ENCODE measurements at places on chromosomes 1 and 21. TPM values are rescaled to one million over a fixed set of nuclear protein-coding genes. Genes with fewer than 3 reads are reported as not detected.

- no peak for DNase-seq
Observed at GRCh38 chr1:201302163-201303152, 19.2 kb downstream of the PKP1 start.

DNA sequence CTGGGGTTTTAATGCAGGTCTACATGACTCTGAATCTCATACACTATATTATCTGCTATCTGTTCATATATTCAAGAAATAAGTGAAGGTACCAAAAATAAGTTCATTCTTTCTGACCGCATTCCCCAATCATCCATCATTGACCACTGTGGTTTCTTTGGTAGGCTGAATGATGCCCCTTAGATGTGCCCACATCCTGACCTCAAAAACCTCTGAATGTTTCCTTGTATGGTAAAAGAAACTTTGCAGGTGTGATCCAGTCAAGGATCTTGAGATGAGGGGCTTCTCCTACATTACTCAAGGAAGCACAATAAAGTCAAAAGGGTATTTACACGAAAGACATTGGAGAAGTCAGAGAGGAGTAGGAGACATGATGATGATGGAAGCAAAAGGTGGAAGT lies 60.6 kb upstream of the LRRC8B start:
- no peak for DNase-seq

GRCh38 chr1:228217551-228218344 lies 9.9 kb downstream of the OBSCN start:
- no peak for DNase-seq

DNA sequence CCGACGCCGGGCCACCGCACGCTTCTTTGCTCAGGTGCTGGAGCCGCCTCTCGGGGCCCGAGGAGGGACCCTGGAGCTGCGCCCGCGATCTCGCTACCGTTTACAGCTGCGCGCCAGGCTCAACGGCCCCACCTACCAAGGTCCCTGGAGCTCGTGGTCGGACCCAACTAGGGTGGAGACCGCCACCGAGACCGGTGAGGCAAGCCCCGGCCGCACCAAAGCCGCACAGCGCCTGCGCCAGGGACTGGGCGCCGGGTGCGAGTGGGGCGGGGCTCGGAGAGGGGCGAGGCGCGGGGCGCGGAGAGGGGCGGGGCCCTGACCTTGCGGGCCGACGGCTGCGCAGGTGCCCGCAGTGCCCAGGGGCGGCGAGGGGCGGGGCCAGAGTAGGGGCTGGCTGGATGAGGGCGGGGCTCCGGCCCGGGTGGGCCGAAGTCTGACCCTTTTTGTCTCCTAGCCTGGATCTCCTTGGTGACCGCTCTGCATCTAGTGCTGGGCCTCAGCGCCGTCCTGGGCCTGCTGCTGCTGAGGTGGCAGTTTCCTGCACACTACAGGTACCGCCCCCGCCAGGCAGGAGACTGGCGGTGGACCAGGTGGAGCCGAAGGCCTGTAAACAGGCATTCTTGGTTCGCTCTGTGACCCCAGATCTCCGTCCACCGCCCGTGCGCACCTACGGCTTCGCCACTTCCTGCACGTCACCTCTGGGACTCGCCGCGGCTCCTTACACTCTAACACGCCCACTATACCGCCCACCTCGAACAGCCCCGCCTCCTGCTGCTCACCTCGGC lies 9.8 kb upstream of the CDC20 start:
- DNase-seq = peak; percentile 43

DNA sequence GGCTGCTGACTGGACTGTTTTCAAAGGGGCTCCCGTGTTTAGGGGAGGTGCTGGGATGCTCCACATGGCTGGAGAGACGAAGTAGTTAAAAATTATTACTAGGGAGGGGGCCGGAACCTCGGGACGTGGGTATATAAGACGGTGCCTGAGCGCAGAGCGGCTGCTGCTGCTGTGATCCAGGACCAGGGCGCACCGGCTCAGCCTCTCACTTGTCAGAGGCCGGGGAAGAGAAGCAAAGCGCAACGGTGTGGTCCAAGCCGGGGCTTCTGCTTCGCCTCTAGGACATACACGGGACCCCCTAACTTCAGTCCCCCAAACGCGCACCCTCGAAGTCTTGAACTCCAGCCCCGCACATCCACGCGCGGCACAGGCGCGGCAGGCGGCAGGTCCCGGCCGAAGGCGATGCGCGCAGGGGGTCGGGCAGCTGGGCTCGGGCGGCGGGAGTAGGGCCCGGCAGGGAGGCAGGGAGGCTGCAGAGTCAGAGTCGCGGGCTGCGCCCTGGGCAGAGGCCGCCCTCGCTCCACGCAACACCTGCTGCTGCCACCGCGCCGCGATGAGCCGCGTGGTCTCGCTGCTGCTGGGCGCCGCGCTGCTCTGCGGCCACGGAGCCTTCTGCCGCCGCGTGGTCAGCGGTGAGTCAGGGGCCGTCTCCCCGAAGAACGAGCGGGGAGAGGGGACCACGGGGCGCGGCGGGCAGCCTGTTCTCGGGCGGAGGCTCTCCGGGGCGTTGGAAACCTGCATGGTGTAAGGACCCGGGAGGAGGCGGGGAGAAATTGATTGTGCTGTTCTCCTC lies at the start of gene CHODL:
Gene CHODL, plus strand, starts transcription at position 163 of the 793 bp plus-strand sequence. Its CDS starts 391 bp downstream, at position 554.
- DNase-seq = no peak

DNA sequence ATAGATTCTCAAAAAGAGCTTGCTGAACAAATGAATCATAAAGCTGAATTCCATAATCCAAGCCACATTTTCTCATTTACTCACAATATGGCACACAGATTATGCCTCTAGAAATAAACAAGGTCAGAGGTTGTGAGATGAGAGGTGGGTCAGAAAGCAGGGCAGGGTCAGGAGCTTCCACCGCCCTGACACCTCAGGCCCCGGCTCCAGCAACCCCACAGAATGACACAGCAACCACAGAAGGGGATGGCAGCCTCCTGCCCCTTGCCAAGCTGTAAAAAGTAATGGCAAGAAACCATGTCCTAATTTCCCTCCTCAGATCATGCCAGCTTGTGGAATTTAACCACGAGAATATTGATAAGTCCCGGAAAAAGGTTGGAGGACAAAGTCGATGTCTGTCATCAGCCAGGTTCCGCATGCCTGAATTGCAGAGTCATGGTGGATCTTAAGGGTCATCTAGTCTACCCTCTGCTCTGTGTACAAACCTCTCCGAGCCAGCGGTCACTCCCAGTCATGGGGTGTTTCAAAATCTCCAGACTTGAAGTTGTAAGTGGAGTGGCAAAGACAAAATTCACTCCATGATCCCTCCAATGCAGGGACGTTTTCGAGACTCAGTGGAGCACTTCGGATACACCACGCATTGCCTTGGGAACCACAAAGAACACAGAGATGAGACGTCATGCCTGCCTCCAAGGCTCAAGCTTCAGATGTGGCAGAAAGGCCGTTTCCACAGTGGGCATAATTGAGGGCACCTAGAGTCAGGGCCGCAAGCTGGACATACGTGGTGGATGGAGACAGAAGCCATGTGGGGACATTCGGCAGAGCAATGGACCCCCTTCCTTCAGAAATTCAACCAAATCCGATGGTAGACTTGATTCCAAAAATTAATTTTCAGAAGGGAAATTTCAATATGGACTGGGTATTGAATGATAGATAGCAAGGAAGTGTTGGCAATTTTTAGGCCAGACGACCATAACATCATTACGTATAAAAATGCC lies 254.0 kb downstream of the TOMM20 start:
- DNase-seq = no peak

GRCh38 chr1:180428782-180429695 lies 73.3 kb downstream of the ACBD6 start:
- DNase-seq = no peak

DNA sequence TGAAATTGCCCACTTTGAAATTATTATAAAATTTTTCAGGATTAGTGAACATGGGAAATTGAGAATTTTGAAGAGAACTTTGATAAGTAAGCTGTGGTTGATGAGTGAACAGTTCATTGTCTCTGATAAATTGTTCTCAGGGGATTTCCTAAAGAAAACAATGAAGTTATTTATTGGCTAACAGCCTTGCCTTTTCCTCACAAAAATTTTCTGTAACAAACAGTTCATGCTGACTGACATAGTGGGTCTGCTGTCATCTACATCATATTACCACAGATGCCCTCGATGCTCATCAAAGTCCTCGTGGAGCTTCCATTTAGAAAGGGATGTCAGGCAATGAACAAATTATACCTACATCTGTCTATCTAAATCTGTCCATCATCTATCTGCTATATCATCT lies 113.4 kb downstream of the PTBP2 start:
- DNase-seq = no peak

- DNase-seq = no peak
Observed at GRCh38 chr21:43267391-43268085, 98.7 kb downstream of the CRYAA start.

- DNase-seq = no peak
Observed at GRCh38 chr1:2115008-2115641, 64.9 kb downstream of the PRKCZ start.

- no peak for DNase-seq
Observed at GRCh38 chr1:232751393-232752140, 53.6 kb upstream of the MAP10 start.

DNA sequence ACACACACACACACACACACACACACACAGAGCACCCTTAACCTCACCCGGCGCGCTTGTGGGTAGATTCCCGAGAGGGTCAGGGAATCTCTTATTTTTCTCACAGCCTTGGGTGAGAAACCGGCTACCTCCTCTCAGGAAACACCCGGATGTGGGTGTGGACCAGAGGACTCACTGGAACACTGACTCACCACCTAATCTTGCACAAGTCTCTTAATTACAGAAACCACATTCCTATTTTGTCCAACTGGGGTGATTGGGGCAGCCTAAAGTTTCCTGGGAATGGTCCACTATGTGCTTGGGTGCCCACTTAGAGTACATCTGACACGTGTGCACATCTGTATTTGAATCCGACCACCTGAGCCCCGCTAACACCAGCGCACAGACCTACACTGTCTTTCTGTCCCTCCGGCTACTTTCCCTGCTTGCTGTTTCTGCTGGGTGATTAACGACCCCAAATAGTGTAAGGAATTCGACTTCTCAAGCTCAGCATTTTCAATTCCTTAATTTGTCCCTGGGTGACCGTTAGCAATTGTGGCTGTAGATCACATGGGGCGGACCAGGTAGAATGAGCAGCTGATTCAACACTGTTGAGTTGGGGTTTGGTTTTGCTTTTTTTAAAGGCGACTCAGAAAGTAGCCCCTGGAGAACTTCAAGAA lies 14.0 kb upstream of the TBX15 start:
- DNase-seq = no peak

DNA sequence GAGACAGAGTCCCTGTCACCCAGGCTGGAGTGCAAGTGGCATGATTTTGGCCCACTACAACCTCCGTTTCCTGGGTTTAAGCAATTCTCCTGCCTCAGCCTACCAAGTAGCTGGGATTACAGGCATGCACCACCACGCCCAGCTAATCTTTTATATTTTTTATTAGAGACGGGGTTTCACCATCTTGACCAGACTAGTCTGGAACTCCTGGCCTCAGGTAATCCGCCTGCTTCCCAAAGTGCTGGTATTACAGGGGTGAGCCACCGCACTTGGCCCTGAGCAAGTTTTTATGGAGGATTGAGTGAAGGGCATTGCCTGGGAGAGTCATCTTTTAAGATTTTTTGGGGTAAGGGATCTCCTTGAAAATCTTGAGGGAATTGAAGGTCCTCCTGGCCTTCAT lies 28.5 kb downstream of the UBE4B start:
- no peak for DNase-seq

GRCh38 chr1:178648151-178648550 lies 76.9 kb upstream of the RALGPS2 start:
- no peak for DNase-seq

The NBPF4 gene
- total RNA-seq = not detected

The UMODL1 gene
- total RNA-seq = 0.47 TPM

The NEK2 gene
- 0.40 TPM for total RNA-seq

The TCHH gene
- total RNA-seq = 0.37 TPM

The KRTAP12-2 gene
- not detected for total RNA-seq

The LRRC39 gene
- 6.0 TPM for total RNA-seq

The OVAAL gene
- total RNA-seq = not detected

The EVA1B gene
- 4.8 TPM for total RNA-seq

The PRRC2C gene
- total RNA-seq = 144 TPM

The SPATA46 gene
- total RNA-seq = not detected

Data from dorsolateral prefrontal cortex (tissue), 122 donors.